Left ventricle myocardium superior (tissue), 1 donor: ENCODE measurements at places on chromosomes 6 and 20.

- no peak for DNase-seq
These were observed 157.4 kb downstream of the TRIM27 start for GRCh38 chr6:28766426-28766825.

DNA sequence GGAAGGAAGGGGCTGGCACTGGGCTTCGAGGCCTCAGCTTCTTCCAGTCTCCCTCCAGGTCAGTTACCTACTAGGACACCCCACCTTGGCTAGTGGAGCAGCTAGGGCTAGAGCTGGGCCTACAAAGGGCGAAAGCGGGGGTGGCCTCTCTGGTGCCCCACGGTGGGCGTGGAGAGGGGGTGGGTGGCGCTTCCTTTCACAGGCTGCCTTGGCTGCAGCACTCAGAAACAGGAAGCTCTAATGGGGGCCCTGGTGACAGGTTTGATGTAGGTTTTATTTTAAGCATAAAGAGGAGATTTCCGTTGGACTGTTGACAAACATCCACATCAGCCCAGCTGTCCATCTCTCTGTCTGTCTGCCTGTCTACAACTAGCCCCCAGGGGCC lies 13.4 kb downstream of the FAM110A start:
- no peak for DNase-seq

DNA sequence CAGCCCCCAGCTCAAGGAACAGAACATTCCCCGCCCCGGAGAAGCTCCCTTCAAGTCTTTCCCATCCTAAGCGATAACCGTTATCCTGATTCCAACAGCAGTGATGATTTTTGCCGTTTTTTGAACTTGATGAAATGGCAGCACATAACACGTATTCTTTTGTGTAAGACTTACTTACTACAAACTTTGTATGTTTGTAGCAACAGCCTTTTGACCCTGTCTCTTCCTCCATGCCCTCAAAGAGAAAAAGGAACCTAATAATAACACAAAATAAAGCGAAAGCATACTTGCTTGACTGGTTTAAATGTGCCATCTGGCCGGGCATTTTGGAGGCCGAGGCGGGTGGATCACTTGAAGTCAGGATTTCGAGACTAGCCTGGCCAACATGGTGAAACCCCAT lies 26.4 kb upstream of the SLC9A8 start:
- DNase-seq, result no peak

DNA sequence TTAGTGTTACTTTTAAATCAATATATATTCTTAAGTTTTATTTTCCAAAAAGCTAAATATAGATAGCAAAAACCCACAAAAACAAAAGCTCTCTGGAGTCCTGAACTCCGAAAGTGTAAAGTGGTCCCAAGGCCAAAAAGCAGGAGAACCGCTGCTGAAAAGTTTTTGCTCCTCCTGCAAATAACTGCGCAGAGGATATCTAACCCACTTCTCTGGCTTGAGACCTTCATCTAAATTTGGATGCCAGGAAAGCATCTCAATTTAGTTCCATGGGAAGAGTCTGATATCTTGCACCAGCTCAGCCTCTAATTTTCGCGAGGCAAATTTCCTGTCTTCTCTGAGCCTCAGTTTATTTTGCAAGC lies 523 bp downstream of the MRPS10 start:
- no peak for DNase-seq

- DNase-seq, result no peak
These were observed 125.3 kb downstream of the ATXN1 start for GRCh38 chr6:16635810-16636602.

DNA sequence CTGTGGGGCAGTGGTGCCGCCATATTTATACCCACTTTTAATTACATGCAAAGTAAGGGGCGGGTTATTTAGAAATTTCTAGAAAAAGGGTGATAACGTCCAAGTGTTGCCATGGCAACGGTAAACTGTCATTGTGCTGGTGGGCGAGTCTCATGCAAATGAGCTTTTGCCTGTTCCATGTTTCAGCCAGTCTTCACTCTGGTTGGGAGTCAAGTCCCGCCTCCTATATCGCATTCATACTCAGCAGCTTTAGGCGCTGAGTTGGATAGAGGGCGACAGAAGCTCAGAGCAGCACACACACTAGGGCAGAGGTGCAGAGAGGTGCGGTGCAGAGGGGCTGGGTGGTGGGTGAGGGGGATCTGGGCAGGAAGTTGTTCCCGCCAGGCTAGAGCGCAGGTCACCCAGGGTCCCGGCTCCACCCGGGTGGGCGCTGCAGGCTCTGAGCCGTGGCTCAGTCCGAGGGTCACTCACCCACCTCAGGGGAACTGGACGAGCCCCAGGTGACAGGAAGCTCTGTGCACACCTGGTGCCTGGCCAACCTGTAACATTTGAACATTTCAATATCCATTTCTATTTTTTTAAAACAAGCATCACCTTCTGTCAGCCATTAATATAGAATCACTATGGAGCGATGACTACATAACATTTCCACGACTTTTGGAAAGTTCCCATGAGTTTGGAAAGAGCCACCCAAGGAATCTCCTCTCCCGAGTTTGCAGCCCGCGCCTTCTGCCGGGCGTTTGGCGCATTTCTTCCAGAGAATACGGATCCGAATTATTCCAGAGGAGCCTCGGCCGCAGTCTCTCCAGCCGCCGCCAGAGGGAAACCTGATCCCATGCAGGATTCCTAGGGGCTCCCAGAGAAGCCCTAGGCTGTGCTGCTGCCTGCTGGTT lies 89.1 kb upstream of the PHACTR3 start:
- DNase-seq, result peak; percentile 79

DNA sequence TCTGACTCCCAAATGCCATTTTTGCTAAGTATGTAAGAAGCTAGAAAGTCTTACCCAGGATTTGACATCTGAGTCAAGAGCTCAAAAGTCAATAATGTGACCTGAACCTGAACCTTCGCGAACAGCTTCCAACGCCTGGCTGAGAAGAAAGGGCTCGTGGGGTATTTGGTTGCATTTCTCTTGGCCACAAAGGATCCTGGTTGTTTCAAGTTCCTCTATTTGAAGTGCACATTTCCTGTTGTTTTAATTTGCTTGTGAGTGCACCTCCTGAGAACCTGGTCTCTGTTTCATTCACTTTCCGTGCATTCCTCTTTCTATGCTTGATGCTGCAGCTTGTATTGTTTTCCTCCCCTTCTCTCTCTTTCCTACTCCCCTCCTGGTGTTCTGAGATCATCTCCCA lies 212.5 kb downstream of the FOXA2 start:
- no peak for DNase-seq

- DNase-seq, result no peak
These were observed 186.1 kb downstream of the UNC5CL start for GRCh38 chr6:40852779-40853373.

DNA sequence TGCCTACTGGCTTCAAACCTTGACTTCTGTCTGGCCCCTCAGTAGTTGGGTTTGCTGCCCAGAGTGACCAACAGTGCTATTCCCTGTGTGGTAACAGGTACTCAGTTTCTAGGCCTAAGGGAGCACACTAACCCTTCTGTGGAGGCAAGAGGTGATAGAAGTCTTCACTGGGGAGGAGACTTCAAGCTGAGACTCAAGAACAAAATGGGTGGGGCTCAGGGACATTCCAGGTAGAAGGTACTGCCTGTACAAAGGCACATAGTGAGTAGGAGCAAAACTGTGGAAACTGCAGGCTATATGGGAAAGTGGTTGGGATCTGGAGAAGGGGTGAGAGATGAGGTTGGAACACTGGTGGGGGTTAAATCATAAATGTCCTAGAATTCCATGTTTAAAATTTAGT lies 2.3 kb upstream of the SCAND1 start:
- DNase-seq, result no peak

GRCh38 chr6:43093436-43094289 lies 17.5 kb downstream of the PTK7 start:
- no peak for DNase-seq

GRCh38 chr20:2822073-2822472 lies 5.9 kb downstream of the TMEM239 start:
- no peak for DNase-seq

DNA sequence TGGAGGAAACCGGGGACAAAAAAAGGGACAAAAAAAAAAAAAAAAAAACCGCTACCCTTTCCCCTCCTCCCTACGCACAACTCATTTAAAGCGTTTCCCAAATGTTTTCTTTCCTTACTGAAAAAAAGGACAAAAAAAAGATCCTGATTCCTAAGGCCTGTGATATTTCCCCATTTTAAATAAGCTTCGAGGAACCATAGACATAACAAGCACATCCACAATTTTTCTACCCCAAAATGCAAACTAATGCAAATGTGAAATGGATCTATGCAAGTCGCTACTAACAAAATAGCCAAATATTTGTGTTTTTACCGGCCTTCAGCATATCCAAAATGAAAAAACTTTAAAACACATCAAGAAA lies 1.4 kb upstream of the ZNF217 start:
- no peak for DNase-seq

GRCh38 chr20:54650052-54650719 lies 174.8 kb downstream of the DOK5 start:
- DNase-seq, result no peak

GRCh38 chr6:32430179-32430578 lies 9.5 kb upstream of the HLA-DRA start:
- no peak for DNase-seq

- no peak for DNase-seq
These were observed 41.3 kb upstream of the QKI start for GRCh38 chr6:163373240-163373639.

GRCh38 chr20:10376270-10377075 lies 57.5 kb downstream of the MKKS start:
- DNase-seq, result no peak

DNA sequence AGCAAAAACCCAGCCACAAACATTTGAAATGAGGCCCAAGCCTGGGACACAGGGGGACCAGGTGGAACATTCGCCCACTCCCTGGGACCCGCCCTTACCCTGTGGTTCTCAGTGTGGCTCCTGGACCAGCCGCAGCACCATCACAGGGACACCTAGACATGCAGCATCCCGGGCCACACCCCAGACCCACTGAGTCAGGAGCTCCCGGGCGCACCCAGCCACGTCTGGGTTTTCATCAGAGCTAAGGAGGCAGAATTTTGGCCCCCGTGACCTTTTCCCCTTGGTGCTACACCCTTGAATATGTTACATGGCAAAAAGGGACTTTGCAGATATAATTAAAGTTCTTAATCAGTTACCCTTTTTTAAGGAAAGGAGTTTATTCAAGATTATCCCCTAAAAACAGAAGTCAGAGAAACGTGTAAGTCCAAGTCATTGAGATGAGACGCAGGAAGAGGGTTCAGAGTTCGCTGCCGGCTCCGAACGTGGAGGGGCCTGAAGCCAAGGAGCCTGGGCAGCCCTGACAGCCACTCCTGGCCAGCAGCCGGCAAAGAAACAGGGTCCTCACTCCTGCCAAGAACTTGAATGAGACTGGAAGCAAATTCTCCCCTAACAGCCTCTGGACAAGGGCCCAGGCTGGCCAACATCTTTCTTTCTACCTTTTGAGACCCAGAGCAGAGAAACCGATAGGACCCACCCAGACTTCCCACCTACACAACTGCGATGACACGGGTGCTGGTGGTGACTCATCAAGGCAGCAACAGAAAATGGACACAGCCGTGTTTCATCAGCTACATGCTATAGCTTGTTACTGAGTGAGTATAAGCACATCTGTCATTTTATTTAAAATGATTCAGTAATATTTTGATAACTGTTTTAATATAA lies 25.3 kb downstream of the BFSP1 start:
- no peak for DNase-seq

DNA sequence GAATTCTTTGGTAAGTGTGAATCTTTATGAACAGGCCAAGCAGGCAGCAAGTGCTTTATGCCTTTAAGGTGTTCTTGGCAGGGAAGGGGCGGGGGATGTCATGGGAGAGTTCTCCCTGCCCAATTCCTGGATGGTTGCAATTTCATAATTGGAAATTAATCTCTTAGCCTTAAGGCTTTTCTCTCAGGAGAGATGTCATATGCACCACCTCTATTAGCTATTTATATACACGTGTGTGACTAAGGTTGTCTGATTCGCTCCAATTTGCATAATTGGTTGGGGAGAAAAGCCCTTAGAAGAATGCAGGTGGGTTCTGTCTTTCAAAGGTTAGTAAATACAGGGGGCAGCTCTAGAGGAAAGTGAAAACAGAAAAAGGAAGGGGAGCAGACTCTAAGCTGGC lies 5.2 kb upstream of the ENPP5 start:
- DNase-seq, result no peak

DNA sequence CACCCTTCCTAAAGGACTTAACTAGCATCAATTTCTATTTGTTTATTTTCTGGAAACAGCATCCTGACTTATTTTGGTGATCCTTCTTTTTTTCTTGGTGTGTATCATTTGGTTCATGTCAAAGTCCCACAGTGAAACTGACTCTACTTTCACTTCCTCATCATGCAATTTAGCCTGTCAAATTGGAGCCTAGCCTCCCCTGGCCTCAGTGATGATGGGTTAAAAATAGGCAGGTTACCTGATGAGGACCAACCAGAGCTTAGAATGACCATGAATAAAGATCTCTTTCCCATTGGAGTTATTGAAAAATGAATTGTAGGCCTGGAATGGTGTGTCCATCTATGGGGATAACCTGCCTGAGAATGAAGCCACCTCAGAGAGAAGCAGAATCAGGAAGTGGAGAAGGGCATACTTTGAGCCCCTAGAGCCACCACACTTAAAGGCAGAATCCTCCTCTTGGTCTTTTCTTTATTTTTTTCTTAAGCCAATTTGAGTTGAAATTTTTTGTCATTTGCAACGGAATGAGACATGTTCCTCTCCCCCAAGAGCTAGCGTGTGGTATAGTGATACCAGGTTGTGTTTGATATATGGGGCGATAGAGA lies 105.6 kb downstream of the BTBD3 start:
- no peak for DNase-seq

GRCh38 chr20:35320396-35321126 lies 28.3 kb upstream of the FAM83C start:
- DNase-seq, result no peak

GRCh38 chr6:142816031-142816430 lies 128.9 kb downstream of the HIVEP2 start:
- DNase-seq, result no peak

DNA sequence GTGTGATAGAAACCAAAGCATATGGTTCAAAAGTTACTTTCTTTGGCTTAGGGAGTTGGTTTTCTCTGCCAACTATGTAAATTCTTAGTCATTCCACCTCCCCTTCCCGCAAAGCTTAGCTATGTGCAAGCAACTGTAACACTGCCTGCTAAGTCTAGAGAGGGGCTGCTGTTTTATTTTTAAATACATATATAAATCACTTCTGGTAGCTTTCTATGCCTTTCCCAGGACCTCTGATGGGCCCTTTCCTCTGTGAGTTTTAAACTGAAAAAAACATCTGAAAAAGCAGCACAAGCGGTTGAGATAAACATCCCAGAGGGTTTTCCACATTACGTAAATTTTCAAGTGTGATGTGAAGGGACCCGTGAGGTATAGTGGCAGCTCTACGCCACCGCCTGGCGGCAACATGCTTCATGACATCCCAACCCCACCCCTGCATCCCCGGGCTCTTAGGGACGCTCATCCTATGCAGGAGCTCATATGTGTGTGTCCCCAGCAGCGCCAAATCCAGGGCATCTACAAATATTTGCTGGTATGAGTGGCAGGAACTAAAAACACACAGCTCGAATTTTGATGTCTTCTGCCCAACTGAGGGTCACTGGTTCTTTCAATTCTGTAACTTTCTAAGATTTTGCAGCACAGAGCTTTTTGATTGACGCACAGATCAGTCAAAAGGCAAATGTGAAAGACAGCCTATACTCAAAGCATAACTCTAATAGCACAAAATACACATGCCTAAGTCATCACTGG lies 12.7 kb downstream of the SAYSD1 start:
- peak; percentile 52 for DNase-seq
